ENCODE measurements at places on chromosomes 1 and 21. TPM values are rescaled to one million over a fixed set of nuclear protein-coding genes. Genes with fewer than 3 reads are reported as not detected.

DNA sequence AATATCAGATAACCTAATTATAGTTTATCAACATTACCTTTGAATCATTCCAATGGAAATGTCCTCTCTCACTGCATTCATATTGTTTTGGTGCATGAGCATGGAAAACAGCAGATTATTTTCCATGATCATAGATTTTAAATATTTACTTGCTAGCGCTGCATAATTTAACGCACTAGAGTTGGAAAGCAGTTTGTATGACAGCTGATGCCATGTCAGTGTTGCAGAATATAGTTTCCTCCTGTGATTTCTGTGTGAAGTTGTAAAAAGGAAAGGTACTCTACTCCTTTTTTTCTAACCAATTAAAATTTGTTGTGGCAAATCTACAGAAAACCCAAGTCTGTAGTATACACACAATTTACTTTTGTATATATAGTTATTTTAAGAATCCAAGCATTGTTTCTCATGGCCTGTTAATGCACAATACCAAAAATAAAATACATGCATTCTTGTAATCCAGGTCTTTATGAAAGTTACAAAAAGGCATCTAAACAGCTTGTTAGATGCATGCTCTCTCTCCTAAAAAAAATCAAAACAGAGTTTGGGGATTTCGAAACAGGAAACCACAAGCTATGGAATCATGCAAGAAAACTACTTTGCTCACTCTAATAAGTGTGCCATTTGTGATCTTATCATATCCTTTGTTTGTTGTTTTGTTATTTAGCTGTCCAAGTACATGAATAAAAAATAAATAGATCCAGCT, 1.9 kb upstream of the ATG4C start:
- no peak for DNase-seq
- H3K4me1 ChIP-seq = peaks cover 11% of the 10 kb centered on the region
- no peaks in the 10 kb centered on the region for H3K36me3 ChIP-seq
- H3K27me3 ChIP-seq = peaks cover 27% of the 10 kb centered on the region
- H3K4me3 ChIP-seq = no peak overlapping the region
- no peak overlapping the region for H3K27ac ChIP-seq

DNA sequence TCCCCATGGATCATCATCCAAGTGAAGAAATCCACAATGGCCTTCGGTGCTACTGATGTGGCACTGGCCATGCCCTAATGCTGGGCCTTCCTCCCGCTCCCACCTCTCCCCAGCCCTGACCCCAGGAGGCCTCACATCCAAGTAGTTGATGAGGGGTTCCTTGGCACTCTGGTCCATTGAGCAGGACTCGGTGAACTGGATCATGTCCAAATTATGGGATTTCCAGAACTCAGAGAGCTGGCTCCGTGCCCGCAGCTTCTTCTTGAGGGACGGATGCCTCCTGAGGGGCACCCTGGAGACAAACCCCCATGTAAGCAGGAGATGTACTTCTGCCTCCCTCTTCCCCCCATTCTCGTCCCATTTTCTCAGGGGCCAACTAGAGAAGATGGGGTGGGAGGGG, 929 bp downstream of the CTSE start:
- no peak overlapping the region for H3K27ac ChIP-seq
- no peak overlapping the region for H3K4me3 ChIP-seq
- no peak for DNase-seq
- H3K36me3 ChIP-seq = no peaks in the 10 kb centered on the region
- no peaks in the 10 kb centered on the region for H3K4me1 ChIP-seq
- peaks cover 30% of the 10 kb centered on the region for H3K27me3 ChIP-seq

DNA sequence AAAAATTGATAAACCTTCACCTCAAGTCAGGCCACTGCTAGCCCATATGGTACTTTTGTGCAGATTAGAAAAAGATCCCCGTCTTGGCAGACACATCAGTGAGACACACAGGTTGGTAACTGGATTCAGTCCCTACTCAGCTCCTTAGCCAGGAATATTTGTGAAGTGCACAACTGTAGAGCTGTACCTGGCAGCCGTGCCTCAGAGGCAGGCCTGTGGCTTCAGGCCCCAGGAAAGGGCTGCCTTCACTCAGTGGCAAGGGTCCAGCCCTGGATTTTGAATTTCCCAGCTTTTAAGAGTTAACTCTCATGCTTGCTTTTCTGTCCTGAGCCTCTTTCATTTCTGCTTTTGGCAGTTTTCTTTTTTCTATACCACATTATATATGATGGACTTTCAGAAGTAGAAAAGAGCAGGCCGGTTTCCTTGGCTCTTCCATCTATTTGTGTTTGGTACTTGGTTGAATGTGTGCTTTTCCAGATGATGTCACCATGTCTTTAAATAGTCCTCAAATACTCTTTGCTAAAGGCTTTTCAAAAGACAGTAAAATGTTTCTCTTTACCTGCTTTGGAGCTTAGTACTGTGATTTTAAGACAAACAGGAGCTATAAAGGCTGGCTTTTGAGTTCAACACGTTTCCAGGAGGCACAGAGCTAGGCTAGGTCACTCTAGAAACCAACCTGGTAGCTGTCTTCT, 186.6 kb downstream of the AK5 start:
- no peak for DNase-seq
- H3K4me1 ChIP-seq = no peaks in the 10 kb centered on the region
- H3K36me3 ChIP-seq = no peaks in the 10 kb centered on the region

DNA sequence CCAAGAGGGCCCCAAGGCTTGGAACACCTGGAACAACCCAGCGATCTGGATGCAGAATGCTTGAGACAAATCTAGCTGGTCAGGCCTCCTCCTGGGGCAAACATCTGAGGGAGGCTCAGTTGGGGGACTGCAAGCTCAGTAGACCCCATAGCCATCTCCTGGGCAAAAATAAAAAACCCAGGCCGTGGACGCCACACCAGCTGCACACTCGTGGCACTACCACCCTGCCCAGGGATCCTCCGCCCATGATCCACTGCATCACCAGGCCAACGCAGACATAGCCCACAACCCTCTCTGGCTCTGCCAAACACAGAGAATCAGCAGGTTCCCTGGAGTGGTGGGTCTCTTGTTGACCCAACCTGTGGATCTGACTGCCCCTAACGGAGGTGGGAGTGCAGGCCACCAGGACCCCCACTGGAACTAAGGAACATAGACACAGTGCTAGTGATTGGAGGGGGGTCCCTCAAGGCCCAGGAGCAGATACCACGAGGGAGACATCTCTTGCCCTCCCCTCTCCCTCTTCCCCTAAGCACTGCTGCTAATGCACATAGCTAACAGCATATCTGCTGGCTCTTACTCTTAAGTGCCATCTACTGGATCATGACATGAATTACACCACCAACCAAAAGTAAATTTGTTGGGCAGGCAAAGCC, 147.2 kb downstream of the CHD1L start:
- H3K36me3 ChIP-seq = no peaks in the 10 kb centered on the region
- no peaks in the 10 kb centered on the region for H3K4me1 ChIP-seq
- H3K27ac ChIP-seq = no peak overlapping the region
- H3K27me3 ChIP-seq = peaks cover 18% of the 10 kb centered on the region
- no peak overlapping the region for H3K4me3 ChIP-seq

GRCh38 chr1:869499-870244, 54.1 kb upstream of the SAMD11 start:
- DNase-seq = peak; percentile 82
- H3K4me1 ChIP-seq = peaks cover 11% of the 10 kb centered on the region
- H3K36me3 ChIP-seq = no peaks in the 10 kb centered on the region
- H3K27me3 ChIP-seq = peaks cover 26% of the 10 kb centered on the region

GRCh38 chr1:40003156-40004093, 37.1 kb upstream of the CAP1 start:
- no peak overlapping the region for H3K4me3 ChIP-seq
- no peak for DNase-seq
- H3K36me3 ChIP-seq = no peaks in the 10 kb centered on the region
- peaks cover 8% of the 10 kb centered on the region for H3K27me3 ChIP-seq
- no peak overlapping the region for H3K27ac ChIP-seq
- peaks cover 2% of the 10 kb centered on the region for H3K4me1 ChIP-seq

DNA sequence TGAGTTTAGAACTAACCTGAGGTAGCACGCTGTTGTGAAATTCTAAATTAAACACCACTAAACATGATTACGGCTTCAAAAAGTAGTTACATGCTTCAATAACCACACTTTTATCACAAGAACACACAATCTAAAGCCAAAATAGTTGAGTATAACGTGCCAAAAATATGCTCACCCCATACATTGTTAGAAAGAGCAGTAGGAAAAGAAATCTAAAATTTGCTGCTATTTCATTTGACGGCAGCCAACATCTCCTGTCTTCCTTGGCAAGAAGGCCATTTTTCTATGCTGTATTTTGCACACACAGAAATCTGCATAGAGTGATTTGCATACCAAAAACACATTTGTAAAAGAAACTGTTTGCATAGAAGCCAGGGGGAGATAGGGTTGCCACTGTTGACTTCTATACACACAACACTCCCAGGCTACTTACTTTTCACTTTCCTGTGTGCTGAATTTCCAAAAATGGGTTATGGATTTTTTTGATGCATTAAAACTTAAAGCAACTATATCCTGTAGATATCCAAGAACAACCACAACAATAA, 42.9 kb upstream of the DMRTB1 start:
- H3K4me3 ChIP-seq = no peak overlapping the region
- peaks cover 31% of the 10 kb centered on the region for H3K27me3 ChIP-seq
- DNase-seq = no peak
- H3K27ac ChIP-seq = no peak overlapping the region

GRCh38 chr1:183022202-183023145, 746 bp upstream of the LAMC1 start:
- peaks cover 15% of the 10 kb centered on the region for H3K4me1 ChIP-seq
- peak; percentile 20 for DNase-seq
- H3K4me3 ChIP-seq = peak overlapping the region; percentile 48
- no peak overlapping the region for H3K27ac ChIP-seq
- H3K36me3 ChIP-seq = no peaks in the 10 kb centered on the region

GRCh38 chr1:246365708-246366107, 141.4 kb downstream of the SMYD3 start:
- no peak overlapping the region for H3K27ac ChIP-seq
- peaks cover 4% of the 10 kb centered on the region for H3K36me3 ChIP-seq
- no peaks in the 10 kb centered on the region for H3K27me3 ChIP-seq
- DNase-seq = no peak
- peaks cover 5% of the 10 kb centered on the region for H3K4me1 ChIP-seq
- H3K4me3 ChIP-seq = no peak overlapping the region

- H3K36me3 ChIP-seq = no peaks in the 10 kb centered on the region
- H3K4me1 ChIP-seq = no peaks in the 10 kb centered on the region
- no peak overlapping the region for H3K27ac ChIP-seq
- peaks cover 26% of the 10 kb centered on the region for H3K27me3 ChIP-seq
- H3K4me3 ChIP-seq = no peak overlapping the region
Observed at GRCh38 chr1:236457775-236458174, 63.7 kb downstream of the EDARADD start.

GRCh38 chr21:24289539-24289938, 1317.7 kb downstream of the MRPL39 start:
- peaks cover 7% of the 10 kb centered on the region for H3K4me1 ChIP-seq
- no peak for DNase-seq
- no peaks in the 10 kb centered on the region for H3K36me3 ChIP-seq
- no peaks in the 10 kb centered on the region for H3K27me3 ChIP-seq

GRCh38 chr21:45347048-45347711, 57.8 kb upstream of the COL18A1 start:
- no peak for DNase-seq
- H3K4me1 ChIP-seq = no peaks in the 10 kb centered on the region
- H3K27me3 ChIP-seq = no peaks in the 10 kb centered on the region

DNA sequence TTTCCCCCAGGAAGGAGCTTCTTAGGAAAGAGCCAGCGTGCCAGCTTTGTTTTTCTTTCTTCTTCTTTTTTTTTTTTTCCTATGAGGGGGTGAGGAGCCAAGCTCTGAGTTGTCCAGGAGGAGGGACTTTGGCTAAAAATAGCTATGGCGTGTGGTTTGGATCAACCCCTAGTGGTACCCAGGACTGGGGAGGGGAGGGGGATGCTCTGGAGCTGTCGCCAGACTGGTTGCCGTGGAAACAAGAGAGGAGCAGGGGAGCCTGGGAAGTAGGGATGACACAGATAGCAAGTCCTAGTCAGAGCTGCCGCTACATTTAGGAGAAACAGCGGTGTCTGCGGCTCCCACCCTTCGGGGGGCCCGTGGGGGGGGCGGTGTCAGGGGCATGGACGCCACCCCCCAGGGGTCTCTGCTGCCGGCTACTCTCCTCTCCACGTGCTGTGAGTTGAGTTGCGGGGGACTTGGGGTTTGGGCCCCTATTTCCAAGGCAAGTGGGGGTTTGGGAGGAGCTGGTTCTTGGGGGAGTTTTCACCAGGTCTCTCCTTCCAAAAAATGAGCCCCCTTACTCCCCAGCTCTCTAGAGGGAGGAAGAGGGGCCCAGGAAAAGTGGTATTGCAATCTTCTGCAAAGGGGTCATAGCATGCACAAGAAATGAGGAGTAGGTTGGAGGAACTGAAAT, at the start of gene KCNJ9:
Gene KCNJ9, plus strand, starts transcription at position 278 of the 676 bp plus-strand sequence. CDS start 2,493 bp downstream, outside the sequence.
- no peak within 1 kb of the TSS for H3K4me3 ChIP-seq
- no peak for DNase-seq
- H3K4me1 ChIP-seq = peaks cover 14% of the 10 kb centered on the region
- H3K27ac ChIP-seq = no peak within 1 kb of the TSS
- H3K27me3 ChIP-seq = peaks cover 48% of the 10 kb centered on the region

DNA sequence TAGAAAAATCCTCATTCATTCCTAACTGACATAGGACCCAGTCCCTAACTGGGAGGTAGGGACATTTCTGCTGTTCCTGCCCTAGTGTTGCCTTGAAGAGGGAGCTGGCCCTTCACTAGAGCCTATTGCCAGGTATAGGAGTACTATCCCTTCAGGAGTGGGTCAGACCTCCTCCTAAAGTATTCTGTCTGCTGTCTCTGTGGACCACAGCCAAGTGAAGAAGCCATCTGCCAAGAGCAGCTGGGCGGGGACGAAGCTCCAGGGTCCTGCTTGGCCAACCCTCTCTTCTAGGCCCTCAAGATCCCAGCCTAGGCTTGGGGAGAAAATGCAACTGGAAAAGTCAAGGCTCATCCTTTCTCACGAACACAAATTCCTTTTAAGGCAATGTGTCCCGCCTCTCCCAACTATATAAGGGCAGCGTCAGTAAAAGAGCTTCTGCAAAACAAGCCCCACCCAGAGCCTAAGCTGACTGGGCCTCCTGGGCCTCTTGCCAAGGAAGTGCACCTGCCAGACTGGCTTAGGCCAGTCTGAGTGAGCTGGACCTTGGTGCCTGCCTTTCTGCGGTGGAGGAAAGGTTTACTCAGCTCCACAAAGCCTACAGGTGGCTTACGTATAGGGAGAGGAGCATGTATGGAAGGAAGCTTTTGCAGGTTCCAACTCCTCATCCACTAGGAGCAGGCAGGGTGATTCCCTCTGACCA, 638 bp upstream of the TUFT1 start:
- peak; percentile 37 for DNase-seq
- peak overlapping the region; percentile 86 for H3K4me3 ChIP-seq
- H3K27me3 ChIP-seq = peaks cover 10% of the 10 kb centered on the region
- H3K4me1 ChIP-seq = peaks cover 26% of the 10 kb centered on the region
- no peaks in the 10 kb centered on the region for H3K36me3 ChIP-seq
- peak overlapping the region; percentile 78 for H3K27ac ChIP-seq

GRCh38 chr1:109190189-109190588, 23.5 kb upstream of the SARS1 start:
- no peak overlapping the region for H3K4me3 ChIP-seq
- H3K27ac ChIP-seq = no peak overlapping the region
- no peaks in the 10 kb centered on the region for H3K36me3 ChIP-seq
- H3K27me3 ChIP-seq = no peaks in the 10 kb centered on the region

GRCh38 chr1:48831120-48831978, 54.7 kb upstream of the BEND5 start:
- no peaks in the 10 kb centered on the region for H3K36me3 ChIP-seq
- no peak for DNase-seq
- no peaks in the 10 kb centered on the region for H3K4me1 ChIP-seq
- H3K4me3 ChIP-seq = no peak overlapping the region
- no peak overlapping the region for H3K27ac ChIP-seq

C1orf74 gene
- 2.0 TPM for total RNA-seq

DIRAS3 gene
- total RNA-seq = not detected

ARHGAP30 gene
- 244 TPM for total RNA-seq

LCE2C gene
- not detected for total RNA-seq

CNR2 gene
- 0.04 TPM for total RNA-seq

PODN gene
- total RNA-seq = not detected

PLA2G2A gene
- not detected for total RNA-seq

ANGPTL3 gene
- not detected for total RNA-seq

PHLDA3 gene
- 18.8 TPM for total RNA-seq
